Caco-2 (cell line): ENCODE measurements at places on chromosomes 2 and 18.

DNA sequence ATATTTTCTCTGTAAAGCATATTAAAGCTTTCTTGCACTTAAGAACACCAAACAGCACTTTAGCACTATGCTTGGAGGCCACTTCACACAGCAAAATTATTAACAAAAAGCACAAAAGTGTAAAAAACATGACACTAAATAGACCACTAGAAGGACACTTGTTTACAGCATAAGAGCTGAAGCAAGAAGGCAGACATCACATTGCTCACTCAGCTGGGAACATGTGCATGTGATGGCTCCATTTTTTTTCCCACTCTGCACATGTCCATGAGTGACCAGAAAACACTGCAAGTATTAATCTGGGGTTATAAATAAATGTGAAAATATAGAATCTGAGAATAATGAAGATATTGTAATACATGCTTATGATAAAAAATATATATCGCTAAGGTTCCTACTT, 103.1 kb upstream of the MAPRE2 start:
- DNase-seq: no peak
- no peak overlapping the region for H3K4me3 ChIP-seq
- H3K27ac ChIP-seq: no peak overlapping the region
- H3K27me3 ChIP-seq: no peaks in the 10 kb centered on the region
- H3K4me1 ChIP-seq: no peaks in the 10 kb centered on the region

GRCh38 chr2:208645226-208645625, 238.6 kb downstream of the PTH2R start:
- H3K36me3 ChIP-seq: no peaks in the 10 kb centered on the region
- no peak overlapping the region for H3K4me3 ChIP-seq
- H3K27me3 ChIP-seq: no peaks in the 10 kb centered on the region
- H3K4me1 ChIP-seq: peaks cover 15% of the 10 kb centered on the region
- H3K27ac ChIP-seq: no peak overlapping the region
- no peak for DNase-seq

DNA sequence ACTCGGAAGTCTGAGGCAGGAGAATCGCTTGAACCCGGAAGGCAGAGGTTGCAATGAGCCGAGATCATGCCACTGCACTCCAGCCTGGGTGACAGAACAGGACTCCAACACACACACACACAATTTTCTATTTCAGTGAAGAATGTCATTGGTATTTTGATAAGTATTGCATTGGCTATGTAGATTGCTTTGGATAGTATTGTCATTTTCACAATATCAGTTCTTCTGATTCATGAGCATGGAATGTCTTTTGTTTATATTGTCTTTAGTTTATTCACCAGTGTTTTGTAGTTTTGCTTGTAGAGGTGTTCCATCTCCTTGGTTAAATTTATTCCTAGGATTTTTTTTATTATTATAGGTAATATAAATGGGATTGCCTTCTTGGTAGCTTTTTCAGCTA, 693.4 kb upstream of the SYT4 start:
- DNase-seq: no peak
- no peaks in the 10 kb centered on the region for H3K4me1 ChIP-seq
- no peaks in the 10 kb centered on the region for H3K36me3 ChIP-seq
- no peak overlapping the region for H3K27ac ChIP-seq

- H3K27ac ChIP-seq: no peak overlapping the region
- no peak overlapping the region for H3K4me3 ChIP-seq
- H3K27me3 ChIP-seq: no peaks in the 10 kb centered on the region
- H3K4me1 ChIP-seq: no peaks in the 10 kb centered on the region
- H3K36me3 ChIP-seq: no peaks in the 10 kb centered on the region
Measured at GRCh38 chr2:227932403-227932802, 61.0 kb downstream of the DAW1 start.

DNA sequence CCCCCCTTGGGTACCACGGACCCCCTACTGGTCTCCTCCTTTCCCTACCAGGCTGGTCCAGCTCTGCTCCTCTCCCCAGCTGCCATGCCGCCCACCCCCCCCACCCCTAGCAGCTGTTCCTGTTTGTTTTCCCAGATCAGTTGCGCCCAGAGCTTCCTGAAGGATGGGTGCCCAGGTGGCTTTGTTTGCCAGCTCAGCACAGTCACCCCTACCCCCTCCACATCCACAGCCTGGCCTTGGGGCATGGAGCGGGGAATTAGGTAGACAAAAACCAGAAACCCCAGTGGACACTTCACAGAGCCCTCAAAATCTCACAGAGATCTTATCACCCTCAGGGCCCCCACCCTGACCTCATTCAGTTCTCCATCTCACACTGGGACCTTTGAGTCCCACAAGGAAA, 3.7 kb upstream of the CRYBA2 start:
- H3K36me3 ChIP-seq: no peaks in the 10 kb centered on the region
- peaks cover 2% of the 10 kb centered on the region for H3K27me3 ChIP-seq
- peaks cover 27% of the 10 kb centered on the region for H3K4me1 ChIP-seq
- DNase-seq: no peak
